ENCODE measurements at places on chromosomes 1 and 21.

DNA sequence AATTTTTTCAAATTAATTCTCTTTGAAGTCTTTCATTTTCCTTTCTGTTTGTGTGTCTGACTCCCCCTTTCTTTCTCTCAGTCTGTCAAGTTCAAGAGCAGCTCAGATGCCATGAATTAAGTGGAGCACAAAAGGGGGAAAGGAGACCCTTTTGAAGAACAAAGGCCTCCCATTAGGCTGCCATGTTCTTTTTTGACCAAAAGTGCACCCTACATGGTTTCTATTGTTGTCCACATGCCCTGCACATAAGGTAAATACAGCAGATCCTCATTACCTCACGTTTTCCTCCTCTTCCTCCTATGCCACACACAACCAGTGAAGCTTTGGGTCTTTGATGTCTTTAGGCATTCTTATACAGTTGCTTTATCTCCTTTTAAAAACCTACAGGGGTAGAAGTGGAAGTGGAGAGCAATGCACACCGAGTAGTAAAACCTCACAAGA lies 47.7 kb downstream of the POU2F1 start:
- DNase-seq: no peak

- DNase-seq: peak; percentile 96
These were observed 1.2 kb upstream of the H6PD start for GRCh38 chr1:9233241-9233941.

GRCh38 chr1:16369821-16370220 lies 2.8 kb downstream of the SZRD1 start:
- no peak for DNase-seq

DNA sequence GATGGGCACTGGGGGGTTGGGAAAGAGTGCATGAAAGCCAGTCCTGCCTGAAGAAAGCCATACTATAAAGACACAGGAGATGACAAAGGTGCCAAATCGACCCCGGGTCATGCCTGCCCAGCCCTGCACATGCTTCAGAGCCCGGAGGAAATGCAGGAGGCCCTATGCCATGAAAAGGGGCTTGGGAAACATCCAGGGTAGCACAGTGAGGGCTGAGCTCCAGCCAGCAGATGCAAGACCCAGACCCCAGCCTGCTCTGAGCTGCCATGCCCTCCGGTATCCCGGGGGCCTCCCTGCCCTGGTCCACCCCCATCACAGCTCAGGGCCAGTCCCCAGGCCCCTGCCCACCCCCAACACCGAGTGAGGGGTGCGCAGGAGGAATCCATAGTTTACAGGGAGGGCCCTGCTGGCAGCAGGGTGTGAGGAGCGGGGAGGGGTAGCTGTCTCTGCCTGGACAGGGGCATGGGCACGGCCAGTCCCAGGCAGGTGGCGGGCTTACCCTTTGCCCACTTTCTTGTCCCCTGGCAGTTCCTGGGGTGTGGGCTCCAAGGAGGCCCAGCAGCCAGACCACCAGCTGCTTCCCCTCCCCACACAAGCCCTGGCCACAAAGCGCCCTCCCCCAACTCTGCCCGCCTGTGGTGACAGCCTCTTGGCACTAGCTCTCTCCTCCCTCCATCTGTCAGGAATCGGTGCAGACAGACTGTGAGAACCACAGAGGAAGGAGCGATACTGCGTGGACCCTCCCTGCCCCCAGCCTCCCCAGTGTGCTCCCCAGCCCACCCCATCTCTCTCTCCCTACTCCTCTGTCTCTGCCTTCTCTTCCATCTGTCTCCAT lies 16.8 kb downstream of the LRP8 start:
- no peak for DNase-seq

- no peak for DNase-seq
These were observed 367.6 kb downstream of the PTBP2 start for GRCh38 chr1:97089173-97089572.

- no peak for DNase-seq
These were observed 142.8 kb downstream of the ATG4C start for GRCh38 chr1:62926681-62927252.

DNA sequence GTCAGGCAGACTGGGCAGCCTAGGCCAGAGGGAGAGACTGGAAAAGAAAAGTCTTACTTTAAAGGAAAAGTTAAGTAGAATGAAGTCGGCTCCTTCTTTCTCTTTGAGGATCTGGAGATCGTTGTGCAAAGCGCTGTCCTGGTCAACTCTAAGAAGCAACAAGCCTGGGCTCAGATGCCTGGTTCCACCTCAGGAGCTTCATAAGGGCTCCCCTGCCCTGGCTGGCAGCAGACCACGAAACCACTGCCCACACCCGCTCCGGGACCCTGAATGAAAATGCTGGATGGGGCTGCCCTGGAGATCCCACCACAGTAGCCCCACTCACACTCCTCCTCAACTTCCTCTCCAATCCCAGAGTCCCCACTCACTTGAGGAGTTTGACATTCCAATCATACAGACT lies 6.4 kb downstream of the UBE2Q1 start:
- DNase-seq: no peak

GRCh38 chr1:208203127-208203847 lies 40.9 kb downstream of the PLXNA2 start:
- DNase-seq: peak; percentile 77

DNA sequence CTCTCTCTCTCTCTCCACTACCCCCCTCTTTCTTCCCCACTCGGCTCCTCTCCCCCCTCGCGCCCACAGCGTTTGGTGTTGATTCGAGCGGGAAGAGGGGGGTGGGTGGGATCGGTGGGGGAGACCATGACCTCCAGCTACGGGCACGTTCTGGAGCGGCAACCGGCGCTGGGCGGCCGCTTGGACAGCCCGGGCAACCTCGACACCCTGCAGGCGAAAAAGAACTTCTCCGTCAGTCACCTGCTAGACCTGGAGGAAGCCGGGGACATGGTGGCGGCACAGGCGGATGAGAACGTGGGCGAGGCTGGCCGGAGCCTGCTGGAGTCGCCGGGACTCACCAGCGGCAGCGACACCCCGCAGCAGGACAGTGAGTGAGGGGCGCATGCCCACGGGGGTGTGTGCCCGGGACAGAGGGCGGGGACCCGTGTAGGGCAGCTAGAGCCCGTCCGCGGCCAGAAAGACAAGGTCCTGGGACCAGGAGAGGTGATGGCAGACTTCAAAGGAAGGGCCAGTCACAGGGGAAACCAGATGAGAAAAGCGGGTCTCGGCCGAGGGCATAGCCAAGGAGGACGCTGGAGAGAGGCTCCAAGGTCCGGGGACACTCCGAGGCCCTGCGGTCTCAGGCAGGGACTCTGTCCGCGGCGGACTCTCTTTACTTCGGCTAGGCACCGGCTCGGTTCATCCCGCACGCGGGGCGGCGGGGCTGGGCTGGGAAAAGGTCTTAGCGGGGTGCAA lies at the start of gene PRRX1:
PRRX1 (plus strand) TSS at position 39 of the 735 bp plus-strand sequence; CDS start at position 127, 88 bp downstream.
- no peak for DNase-seq

DNA sequence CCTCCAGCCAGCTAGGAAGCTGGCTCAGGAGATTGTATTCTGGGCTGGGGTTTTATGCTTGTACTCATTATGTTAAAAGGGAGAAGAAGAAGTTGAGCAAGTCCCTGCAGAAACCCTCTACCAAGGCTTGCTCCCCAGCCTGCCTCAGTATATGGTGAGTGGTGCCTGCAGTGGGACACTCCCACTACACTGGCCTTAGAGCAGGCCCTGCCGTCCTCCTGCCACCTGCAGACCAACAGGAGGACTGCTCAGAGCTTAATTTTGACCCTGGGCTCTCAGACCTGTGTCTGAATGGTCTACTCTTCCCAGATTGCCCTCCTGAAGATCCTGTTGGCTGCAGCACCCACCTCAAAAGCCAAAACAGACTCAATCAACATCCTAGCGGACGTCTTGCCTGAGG lies 13.0 kb downstream of the STRIP1 start:
- no peak for DNase-seq

- peak; percentile 97 for DNase-seq
These were observed 229.2 kb upstream of the CAMK1G start for GRCh38 chr1:209354111-209354839.

DNA sequence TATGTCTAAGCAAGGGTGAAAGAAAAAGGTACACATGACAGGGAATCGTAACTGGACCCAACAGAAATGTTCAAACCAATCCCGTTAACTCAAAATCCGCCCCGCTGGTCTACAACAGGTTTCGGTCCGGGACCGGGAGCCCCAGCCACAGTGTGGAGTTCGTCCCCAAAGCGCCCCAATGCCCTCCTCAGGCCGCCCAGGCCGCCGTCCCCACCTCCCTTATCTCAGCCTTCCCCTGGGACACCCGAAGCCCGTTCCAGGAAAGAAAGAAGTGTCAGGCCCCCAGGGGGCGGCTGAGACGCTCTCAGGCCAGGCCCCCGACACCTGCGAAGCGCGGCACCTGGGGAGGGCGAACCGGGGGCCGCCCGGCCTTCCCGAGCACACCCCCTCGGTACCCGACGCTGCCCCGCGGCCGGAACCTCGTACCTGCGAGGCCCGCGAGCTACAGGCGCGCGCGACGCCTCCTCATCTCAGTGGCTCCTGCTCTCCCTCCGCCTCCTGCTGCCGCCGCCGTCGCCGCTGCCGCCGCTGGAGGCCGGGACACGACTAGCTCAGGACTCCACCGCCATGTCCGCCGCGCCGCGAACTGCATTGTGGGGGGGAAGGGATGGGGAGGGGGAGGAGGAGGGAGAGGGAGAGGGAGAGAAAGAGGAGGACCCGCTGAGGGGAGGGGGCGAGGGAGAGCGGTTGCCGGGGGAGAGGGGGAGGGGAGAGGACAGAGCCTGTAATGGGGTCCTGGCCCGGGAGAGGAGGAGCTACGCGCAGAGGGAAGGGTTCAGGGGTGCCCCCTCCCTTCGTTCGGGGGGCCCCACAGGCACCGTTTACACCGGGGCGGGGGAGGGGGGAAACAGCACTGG lies at the start of gene TUT4:
TUT4 (minus strand) TSS at position 588 of the 857 bp plus-strand sequence. CDS start 26,812 bp downstream, outside the sequence.
- peak; percentile 75 for DNase-seq

- DNase-seq: peak; percentile 43
These were observed 8.9 kb downstream of the RBM15 start for GRCh38 chr1:110348050-110348449.

DNA sequence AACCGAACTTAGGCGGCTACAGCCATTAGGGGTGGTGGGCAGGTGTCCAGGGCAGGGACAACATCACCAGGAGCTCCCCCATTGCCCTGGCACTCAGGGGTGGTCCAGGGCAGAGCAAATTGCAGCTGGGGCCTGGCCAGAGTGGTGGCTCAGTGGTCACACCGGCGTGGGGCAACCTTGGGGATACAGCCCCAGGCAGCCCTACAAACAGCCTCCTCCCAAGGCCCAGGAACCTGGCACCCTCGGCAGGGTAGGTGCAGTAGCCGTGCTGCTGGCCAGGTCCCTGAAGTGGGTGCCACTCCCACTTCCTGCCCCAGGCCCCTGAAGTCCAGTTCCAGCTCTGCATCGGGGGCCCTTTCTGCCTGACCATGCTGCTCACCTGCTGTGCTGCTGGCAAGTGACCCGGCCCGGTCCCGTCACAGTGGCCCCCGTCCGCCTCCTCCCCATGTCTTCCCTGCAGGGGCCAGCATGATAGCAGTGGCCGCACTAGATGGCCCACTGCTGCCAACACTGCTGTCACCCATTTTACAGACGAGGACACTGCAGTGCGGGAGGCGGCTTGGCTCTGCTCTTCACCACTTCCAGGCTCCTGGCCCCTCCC lies 712.8 kb downstream of the MATN1 start:
- DNase-seq: no peak

GRCh38 chr21:45829668-45830067 lies 151.9 kb upstream of the COL6A1 start:
- DNase-seq: no peak

DNA sequence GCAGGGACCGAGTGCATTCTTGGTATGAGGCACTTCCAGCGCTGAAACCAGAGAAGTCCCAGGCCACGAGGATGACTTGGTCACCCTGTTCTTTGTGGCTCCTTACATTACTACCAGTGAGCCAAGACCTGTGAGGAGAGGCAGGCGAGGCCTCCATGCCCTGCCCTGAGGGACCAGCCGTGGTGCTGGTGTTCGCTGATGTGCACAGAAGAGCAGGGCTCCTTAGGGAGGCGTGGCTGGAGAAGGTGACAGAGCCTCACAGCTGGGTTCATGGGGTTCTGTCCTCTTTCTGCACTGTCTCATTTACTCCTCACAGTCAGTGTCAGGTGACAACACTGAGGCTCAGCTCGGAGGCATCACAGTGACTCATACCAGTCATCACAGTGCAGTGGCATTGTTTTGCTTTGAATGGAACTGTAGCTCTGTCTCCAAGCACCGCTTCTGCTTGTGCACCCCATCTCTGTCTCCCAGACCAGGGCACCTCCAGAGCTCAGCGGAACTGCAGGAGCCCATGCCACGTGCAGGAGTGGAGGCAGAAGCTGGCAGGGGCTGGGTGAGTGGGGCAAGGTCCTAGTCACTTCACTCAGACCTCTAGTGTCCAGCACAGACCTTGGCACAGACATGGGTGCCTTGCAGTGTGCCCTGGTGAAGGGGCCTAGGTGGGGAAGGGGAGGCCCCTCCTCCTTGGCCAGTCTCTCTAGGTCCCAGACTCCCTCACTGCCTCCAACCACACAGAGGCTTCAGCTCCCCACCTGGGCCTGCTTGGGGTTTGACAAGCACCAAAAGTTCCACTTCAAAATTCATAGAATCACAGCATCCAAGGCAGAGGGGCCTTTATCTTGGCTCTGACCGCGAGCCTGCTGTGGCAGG lies 310.9 kb downstream of the MATN1 start:
- no peak for DNase-seq

- DNase-seq: peak; percentile 5
These were observed 27.8 kb upstream of the CCSAP start for GRCh38 chr1:229370601-229371021.

- peak; percentile 52 for DNase-seq
These were observed 15.8 kb upstream of the NUP210L start for GRCh38 chr1:154170547-154171222.

DNA sequence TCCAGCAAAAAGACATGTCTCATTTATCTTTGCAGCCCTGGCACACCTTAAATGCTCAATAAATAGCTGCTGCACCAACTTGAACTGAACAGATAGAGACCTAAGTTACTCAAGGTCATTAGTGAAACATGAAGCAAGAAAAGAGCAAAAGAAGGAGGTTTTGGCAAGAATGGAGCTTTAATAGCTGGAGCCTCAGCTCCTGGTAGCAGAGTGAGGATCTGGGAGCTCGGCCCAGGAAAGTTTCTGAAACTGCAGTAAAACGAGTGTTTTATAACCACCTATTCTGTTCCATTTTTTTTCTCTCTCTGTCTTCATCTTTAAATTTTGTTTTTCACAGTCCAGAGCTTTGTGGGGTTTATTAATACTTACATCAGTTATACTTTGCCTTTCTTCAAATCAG lies 207.5 kb downstream of the SETD4 start:
- no peak for DNase-seq

GRCh38 chr1:166488327-166488726 lies 321.5 kb upstream of the FAM78B start:
- DNase-seq: no peak

DNA sequence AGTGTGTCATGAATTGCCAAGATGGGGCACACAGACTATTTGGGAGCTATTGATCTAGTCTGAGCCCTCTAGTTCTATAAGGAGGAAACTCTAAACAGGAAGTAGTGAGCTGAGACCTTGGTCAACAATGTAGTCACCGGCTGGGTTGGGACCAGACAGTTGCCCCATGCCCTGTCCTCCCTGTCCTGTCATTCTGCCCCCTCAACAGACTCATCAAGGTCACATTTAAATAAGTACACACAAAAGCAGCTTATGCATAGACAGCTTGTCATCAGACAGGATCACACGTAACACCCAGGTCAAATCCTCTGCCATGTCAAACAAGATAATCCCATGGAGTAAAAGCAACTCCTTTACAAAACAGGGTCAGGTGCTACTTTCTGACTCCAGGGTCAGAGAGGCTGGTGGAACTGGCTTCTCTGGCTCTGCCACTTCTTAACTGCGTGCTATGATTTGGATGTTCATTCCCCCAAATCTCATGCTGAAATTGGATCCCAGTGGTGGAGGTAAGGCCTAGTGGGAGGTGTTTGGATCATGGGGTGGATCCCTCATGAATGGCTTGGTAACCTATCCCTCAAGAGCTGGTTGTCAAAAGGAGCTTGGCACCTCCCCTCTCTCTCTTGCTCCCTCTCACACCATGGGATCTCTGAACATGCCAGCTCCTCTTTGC lies 128.9 kb downstream of the HIVEP3 start:
- DNase-seq: no peak

All from amniotic epithelial cell (primary cell).